ENCODE measurements at places on chromosomes 1 and 21.

GRCh38 chr21:41926807-41927171 lies 27.0 kb downstream of the C2CD2 start:
- DNase-seq, result no peak

DNA sequence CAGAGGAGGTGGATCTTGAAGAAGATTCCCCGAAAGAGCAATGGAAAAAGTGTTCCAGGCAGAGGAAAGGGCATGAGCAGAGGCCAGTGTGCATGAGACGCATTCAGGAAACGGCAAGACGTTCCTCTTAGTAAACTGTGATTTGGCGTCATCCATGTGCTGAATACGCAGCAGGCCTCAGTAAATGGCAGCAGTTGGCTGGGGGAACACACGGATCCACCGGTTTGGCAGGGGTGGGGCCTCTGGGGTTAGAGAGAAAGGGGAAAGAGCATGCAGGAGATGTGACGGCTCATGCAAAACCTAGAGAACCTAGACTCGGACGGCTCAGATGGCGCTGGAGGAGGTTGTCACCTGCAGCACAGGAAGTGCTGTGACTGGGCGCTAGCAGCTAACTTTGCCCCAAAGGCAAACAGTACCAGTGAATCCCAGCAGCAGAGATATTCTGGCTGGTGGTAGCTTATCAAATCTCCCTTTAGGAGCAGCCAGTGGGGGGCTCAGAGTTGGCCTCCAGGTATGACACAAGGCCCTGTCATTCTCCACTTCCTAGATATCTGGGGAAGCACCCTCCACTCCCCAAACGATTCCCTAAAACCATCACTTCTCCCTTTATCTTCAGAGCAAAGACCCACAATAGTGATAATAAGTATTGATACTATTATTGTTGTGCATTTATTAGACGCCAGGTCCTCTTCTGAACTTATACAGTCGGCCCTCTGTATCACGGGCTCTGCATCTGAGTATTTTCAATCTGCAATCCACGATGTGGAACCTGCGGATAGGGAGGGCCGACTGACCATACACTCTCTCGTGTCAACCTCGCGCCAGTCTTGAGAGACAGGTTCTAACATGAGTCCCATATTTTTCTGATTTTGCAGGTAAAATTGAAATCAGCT lies 7.6 kb downstream of the LAPTM5 start:
- no peak for DNase-seq

- no peak for DNase-seq
These were observed 3.0 kb upstream of the PKN2 start for GRCh38 chr1:88680911-88681622.

- DNase-seq, result no peak
These were observed 18.0 kb downstream of the BMP8A start for GRCh38 chr1:39509360-39510009.

DNA sequence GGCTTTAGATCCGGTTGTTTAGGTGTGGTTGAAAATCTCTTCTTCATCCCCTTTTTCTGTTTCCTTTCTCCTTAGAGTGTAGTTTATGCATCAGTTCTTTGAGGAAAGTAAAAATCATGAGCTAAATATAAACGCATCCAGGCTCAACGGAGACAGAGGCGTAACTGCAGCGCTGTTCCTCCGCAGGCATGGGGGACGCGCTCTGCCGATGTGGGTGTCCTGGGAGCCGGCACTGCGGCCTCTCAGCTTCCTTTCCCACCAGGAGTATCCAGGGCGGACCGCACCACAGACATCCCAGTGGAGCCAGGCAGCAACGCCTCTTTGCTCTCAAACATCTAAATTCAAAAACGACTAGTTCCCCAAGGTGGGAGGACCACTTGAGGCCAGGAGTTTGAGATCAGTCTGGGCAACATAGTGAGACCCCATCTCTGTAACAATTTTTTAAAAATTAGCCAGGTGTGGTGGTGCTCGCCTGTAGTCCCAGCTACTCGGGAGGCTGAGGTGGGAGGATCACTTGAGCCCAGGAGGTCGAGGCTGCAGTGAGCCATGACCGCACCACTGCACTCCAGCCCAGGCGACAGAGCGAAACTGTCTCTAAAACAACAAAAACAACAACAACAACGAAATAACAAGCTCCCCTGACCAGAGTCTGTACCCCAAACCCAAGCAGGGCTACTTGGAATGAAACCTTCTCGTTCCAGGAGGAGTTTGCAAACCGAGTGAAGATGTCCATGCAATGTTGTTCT lies 16.4 kb downstream of the SLC45A1 start:
- no peak for DNase-seq

- DNase-seq, result no peak
These were observed 12.9 kb upstream of the SLAMF7 start for GRCh38 chr1:160726114-160726497.

GRCh38 chr1:46137916-46138315 lies 5.5 kb upstream of the PIK3R3 start:
- DNase-seq, result no peak

DNA sequence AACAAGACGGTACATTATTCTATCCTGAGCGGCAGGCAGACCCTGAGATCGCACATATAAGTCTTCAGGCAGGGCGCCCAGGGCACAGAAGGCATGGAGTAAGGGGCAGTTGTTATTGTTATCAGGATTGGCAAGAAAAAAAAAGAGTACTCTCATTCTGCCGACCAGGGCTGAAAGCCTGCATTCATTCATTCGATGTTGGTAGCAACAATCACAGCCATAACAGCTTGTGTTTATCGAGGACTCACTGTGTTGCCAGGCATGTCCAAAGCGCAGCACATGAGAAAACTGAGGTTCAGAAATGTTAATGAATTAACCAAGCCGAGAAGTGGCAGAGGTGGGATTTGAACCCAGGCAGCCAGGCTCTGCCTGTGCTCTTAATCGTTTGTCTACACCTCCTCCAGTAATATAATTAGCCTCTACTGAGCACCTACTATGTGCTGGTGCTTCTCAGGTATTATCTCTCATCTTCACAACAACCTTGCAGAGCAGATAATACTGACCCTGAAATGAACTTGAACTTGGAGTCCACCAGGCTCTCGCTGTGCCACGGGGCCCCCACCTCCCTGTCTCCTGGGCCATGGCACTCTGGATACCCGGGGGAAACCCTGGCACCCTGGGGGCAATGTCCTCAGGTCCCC lies 56.2 kb downstream of the TAS1R2 start:
- DNase-seq, result no peak

GRCh38 chr1:35580949-35581388 lies 7.9 kb downstream of the TFAP2E start:
- DNase-seq, result no peak

DNA sequence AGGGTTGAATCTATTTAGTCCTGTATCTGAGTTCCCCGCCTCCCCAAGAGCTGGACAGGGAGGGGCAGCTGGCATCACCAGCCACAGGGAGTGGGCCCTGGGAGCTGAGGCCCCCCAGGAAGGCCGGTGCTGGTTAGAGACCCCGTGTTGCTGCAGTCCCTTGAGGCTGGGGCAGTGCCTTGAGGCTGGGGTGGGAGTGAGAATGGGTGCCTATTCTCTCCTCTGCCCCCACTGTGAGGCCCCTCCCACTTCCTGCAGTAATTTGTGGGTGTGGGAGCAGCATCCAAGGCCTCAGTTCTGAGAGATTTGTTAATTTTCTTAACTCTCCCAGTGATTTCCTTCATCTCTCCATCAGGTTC lies 2.5 kb upstream of the TRAPPC3 start:
- DNase-seq, result no peak

GRCh38 chr1:32773018-32773763 lies 44.0 kb downstream of the YARS1 start:
- DNase-seq, result peak; percentile 22

DNA sequence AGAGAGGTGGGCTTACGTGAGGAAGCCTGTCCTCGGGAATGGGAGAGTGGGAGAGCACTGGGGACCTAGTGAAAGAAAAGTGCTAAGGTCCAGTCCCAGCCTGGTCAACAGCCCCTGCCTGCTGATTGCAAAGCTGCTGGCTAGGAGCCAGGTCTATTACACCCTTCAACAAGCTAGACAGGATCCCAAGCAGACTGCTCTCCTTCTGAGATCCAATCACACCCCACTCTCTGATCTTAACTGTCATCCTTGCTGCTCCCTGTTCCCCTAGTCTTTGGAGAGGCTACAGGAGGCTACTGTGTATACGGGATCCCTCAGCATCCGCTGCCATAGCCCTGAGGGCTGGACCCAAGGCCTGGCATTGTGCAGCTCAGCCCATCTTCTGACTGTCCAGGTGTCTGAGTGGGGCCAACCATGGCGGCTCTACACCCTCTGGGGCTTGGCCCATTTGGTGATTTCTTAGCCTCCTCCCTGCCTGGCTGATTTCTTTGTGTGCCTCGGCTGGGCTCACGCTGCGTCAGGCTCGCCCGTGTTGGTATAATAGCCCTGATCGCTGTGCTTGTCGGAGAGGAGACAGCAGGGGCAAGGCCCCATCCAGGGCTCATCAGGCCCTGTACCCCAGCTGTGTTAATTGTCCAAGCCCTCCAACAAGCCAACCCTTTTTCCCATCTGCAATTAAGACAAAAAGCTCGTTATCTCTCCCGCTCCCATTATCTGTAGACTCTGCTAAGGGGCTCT lies 43.9 kb downstream of the NAV1 start:
- no peak for DNase-seq

- DNase-seq, result no peak
These were observed 310.4 kb downstream of the KCTD3 start for GRCh38 chr1:215877452-215877951.

GRCh38 chr1:84780000-84780716 lies 89.9 kb upstream of the SSX2IP start:
- no peak for DNase-seq
